Hindlimb muscle (tissue), 1 donor: ENCODE measurements at places on chromosomes 7 and 10. TPM values are rescaled to one million over a fixed set of nuclear protein-coding genes. Genes with fewer than 3 reads are reported as not detected.
A peak's percentile ranks its signal among the peaks of the same experiment; 100 is the strongest.

GRCh38 chr7:84076219-84076618 is 118.4 kb downstream of the SEMA3A start:
- DNase-seq: no peak

GRCh38 chr7:134703782-134704181 is 57.1 kb downstream of the BPGM start:
- DNase-seq: no peak

GRCh38 chr7:21934808-21935207 is 10.9 kb downstream of the CDCA7L start:
- no peak for DNase-seq

DNA sequence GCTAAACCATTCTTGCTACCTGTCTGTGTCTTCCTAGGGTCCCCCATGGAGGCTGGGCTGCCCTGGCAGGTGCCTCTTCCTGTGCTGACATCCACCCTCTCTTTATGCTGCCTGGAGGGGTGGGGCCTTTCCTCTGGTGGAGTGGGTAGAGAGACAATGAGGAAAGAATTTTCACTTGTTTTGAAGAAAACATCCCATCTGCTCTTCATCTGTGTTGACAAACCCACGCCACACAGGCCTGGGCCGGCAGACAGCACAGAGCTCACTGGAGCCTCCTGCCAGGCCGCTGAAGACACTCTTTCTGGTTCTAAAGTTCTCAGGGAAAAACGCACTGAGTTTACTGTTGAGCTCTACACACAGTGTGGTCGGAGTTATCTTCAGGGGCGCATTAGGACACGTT is 328.2 kb downstream of the GLRX3 start:
- no peak for DNase-seq

GRCh38 chr7:132580277-132580676 is 4.0 kb upstream of the PLXNA4 start:
- DNase-seq: no peak

GRCh38 chr10:3178042-3178441 is 5.5 kb upstream of the PITRM1 start:
- DNase-seq: no peak

Gene CREB5
- 24.4 TPM for polyA plus RNA-seq

DNA sequence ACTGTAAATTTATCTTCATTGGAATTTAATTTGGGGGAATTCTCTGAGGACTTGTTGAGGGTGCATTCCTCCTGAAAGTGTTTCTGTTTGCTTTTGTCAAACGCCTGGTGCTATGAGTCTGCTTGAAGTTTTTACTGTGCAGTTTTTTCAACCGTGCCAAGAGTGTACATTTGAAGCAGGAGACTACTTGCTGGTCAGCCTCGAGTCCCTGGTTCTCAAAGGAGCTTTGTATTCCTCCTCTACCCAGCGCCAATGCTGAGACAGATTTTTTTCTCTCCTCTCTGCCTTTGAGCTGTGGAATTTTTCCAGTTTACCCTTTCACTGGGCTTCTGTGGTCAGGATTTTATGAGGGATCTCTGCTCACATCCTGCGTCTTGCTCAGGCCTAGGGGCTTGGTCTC is 62.1 kb downstream of the NPY start:
- DNase-seq: no peak

Gene ASAH2
- polyA plus RNA-seq: 0.23 TPM

GRCh38 chr10:6207658-6208057 is 4.9 kb downstream of the PFKFB3 start:
- DNase-seq: no peak

- no peak for DNase-seq
Measured at GRCh38 chr7:81068-81925, 111.1 kb upstream of the FAM20C start.

GRCh38 chr10:114556236-114557122 is 101.6 kb downstream of the ABLIM1 start:
- DNase-seq: no peak

Gene TFAM
- polyA plus RNA-seq: 29.8 TPM

GRCh38 chr10:133034092-133034491 is 53.6 kb upstream of the ADGRA1 start:
- DNase-seq: no peak

Gene TMEM270
- polyA plus RNA-seq: not detected

Gene NUPR2
- not detected for polyA plus RNA-seq

GRCh38 chr10:49484486-49485235 is 54.3 kb downstream of the ERCC6 start:
- no peak for DNase-seq

- DNase-seq: peak; percentile 24
Measured at GRCh38 chr7:91383053-91383904, 119.0 kb downstream of the FZD1 start.

- DNase-seq: no peak
Measured at GRCh38 chr7:25028370-25029021, 48.5 kb upstream of the OSBPL3 start.

GRCh38 chr7:31492086-31492485 is 21.8 kb upstream of the ITPRID1 start:
- DNase-seq: no peak

DNA sequence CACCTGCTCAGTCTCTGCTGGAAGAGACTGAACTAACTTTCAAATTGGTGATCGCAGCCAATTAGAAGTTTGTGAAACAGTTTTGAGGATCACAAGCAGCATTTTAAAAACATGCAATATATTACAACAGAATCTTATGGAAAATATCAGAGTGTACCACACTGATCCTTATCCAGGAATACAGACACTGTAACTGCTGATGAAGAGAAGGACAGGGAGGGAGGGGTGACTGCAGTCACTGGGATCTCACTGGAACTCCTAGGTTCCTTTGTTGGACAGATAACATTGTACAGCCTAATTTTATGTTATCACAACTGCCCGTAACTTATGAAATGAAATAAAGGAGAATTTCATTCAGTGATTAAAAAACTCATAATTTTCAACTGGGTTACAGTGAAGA is 6.8 kb upstream of the UBN2 start:
- no peak for DNase-seq

DNA sequence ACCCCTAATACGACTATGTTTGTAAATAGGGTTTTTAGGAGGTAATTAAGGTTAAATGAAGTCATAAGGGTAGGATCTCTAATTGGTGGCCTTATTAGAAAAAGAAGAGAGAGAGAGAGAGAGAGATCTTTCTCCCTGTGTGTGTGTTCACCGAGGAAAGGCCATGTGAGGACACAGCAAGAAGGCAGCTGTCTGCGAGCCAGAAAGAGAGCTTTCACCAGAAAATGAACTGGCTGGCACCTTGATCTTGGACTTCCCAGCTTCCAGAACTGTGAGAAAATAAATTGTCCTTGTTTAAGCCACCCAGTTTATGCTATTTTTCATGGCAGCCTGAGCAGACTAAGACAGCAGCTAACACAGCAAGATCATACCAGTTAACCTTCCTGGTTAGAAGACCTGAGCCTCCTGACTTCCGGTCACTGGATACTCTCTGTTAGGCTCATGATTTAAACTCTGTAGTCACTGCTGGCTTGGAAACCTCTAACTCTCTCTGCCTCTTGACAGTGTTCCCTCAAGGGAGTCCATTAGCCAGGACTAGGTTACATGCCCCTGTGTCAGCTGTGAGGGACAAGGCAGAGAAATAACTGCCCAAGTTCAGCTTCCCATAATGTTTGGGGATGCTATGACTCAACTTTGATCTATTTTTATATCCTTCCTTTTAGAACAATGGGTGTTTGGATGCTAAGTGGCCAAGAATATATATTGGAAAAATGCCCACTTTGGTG is 102.3 kb downstream of the DYNC1I1 start:
- DNase-seq: no peak

DNA sequence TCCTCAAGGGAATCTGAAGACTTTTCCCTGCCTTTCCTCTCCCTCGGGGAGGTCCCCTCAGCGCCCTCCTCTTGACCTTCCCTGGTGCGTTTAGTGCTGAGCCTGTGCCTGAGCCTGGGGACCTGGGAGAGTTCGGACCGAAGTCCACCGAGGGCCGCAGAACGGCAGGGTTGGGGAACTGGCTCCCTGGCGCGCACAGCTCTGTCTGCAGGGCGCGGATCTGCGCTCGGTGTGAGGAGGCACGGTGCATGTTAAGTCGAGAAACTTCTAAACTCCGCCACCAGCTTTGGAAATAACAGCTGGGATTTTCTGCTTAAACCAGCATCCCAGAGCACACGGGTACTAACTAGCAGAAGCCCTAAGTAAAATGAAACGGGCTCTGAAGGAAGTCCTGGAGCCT is 44.2 kb upstream of the SLC29A4 start:
- DNase-seq: no peak

GRCh38 chr7:17195576-17195975 is 102.9 kb upstream of the AHR start:
- no peak for DNase-seq

DNA sequence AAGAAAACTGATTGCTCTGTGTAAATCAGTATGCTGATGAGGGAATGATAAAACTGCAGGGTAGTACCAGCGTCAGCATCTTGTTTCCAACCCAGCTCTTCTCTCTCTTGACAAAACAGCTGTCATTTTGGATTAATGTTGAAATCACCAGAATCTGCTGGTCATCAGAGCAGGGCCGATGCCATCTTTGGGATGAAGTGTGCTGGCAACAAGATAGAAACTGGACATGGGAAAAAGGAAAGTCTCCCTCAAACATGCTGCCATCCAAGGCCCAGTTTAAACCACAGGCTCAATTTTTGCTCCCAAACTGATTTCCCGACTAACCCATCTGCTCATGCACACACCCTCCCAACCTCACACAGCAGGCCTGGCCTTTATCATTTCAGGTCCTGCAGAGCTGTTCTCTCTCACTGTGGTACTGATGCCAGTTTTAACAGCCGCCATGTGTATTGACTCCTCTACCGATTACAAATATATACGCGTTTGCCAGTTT is 285.2 kb downstream of the AUTS2 start:
- DNase-seq: no peak

Gene ADRA2A
- polyA plus RNA-seq: 3.7 TPM

GRCh38 chr7:92135052-92135889 is 994 bp upstream of the CYP51A1 start:
- DNase-seq: no peak

- no peak for DNase-seq
Measured at GRCh38 chr10:43584051-43584450, 9.6 kb upstream of the ZNF239 start.

Gene PVRIG
- polyA plus RNA-seq: 10.1 TPM

DNA sequence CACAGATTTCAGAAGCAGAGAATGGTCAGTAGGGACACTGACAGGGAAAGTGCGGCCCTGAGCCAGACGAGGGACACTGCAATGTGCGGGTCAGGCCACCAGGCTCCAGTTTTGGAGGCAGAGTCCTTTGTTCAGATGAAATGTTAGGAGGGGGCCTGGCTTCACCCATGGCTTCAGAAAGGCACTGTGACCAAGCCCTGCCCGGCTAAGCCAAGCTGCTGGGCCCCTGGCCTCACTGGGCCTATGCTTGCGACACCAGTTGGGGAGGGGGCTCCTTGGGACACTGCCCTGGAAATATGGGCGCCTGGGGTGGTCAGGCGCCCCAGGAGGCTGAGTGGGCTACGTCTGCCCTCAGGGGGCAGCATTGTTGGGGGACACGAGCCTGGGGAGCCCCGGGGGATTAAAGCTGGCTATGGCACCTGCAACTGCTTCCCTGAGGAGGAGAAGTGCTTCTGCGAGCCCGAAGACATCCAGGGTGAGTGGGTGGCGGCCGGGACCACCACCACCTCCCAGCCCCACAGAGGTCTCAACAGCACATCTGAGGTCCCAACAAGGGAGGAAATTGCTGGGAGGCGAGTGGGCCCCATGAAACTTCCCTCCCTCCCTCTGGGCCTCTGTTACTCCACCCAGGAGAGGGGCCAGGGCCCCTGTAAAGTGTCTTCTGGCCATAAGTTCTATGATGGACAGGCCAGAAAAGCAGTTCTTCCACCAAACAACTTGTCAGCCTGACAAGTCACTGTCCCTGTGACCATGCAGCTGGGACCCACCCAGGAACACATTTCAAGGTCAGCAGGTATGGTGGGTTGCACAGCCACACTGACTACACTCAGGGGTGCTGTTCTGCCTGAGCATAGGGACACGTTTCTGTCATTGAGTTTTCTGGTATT is 24.8 kb upstream of the CSGALNACT2 start:
- no peak for DNase-seq

DNA sequence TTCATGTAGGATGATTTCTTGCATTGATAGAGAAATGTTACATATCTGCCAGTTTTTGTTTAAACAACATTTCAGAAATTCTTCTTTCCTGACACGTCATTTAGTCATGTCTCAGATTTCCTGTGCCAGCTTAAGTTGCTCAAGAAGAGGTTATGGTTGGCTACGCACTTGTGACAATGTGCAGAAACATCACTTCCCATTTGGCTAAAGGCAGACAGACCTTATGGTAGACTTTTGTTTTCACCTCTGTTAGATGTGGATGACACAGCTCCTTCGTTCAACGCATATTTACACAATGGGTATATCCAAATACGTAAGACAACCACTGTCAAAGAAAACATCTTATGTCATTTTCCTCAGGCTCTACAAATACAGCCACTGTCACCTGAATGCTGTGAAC is 125.8 kb downstream of the DOCK4 start:
- DNase-seq: no peak

- no peak for DNase-seq
Measured at GRCh38 chr10:35745617-35746403, 103.7 kb upstream of the FZD8 start.

Gene HOXA3
- polyA plus RNA-seq: 11.2 TPM

Gene THSD7A
- polyA plus RNA-seq: 3.8 TPM

Gene COL1A2
- polyA plus RNA-seq: 3,136 TPM

GRCh38 chr7:14738086-14738485 is 164.5 kb downstream of the DGKB start:
- no peak for DNase-seq

Gene TMUB1
- 44.9 TPM for polyA plus RNA-seq

DNA sequence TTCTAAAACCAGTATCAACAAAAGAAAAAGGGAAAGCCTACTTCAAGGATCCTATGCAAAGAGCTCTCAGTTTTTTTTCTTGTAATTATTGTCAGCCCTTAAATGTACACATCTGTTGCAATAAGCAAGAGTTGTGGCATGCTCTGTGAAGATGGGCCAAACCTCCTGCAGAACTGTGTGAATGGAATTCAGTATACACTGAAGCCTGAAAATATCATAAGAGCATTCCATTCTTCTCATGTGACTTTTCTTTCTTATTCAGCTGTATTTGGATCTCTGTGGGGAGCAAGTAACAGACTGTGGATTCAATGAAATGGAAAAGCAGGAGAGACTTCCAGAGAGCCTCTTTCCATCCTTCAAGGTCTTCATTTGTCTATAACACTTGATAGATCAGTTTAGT is 130.7 kb downstream of the SAMD9 start:
- no peak for DNase-seq

DNA sequence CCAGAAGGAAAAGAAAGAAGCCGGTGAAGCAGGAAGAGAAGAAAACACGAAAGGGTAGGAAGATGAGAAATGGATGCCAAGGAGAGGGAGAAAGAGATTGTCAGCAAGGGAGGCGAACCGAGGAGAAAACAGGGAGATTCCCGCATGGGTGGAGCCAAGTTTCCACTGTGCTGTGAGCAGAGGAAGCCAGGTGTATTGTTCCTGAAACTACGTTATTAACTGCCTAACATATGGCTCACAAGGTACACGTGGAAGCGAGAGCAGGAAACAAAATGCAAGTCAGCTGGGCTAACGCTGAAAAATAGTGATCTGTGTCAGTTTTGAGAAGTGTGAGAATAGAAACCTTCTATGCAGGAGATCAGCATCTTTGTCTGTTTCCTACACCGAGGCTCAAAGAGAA is 20.4 kb upstream of the HIPK2 start:
- no peak for DNase-seq

- no peak for DNase-seq
Measured at GRCh38 chr7:47787249-47788069, 160.8 kb downstream of the PKD1L1 start.

- no peak for DNase-seq
Measured at GRCh38 chr7:45874408-45875131, 1.7 kb upstream of the CCDC201 start.
